ENCODE measurements at places on chromosomes 4 and X. TPM values are rescaled to one million over a fixed set of nuclear protein-coding genes. Genes with fewer than 3 reads are reported as not detected.

Gene HMGN5
- 0.76 TPM for total RNA-seq

Gene PABPC4L
- total RNA-seq, result not detected

Gene TLR3
- 2.3 TPM for total RNA-seq

DNA sequence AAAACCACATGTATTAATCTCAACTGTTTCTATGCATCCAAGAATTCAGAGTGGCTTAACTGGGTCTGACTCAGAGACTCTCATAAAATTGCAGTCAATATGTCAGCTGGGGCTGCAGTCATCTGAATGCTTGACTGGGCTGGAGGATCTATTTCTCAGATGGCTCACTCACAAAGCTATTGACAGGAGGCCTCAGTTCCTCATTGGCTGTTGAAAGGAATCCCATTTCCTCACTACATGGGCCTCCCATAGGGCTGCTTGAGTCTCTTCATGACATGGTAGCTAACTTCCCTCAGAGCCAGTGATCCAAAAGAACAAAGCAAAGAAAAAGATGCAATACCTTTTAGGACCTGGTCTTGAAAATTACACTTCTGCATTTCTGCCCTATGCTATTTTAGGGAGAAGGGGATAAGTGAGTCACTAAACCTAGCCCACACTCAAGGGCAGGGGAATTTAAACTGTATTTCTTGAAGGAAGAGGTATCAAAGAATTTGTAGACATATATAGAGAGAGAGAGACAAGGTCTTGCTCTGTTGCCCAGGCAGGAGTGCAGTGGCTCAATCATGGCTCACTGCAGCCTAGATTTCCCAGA, 9.8 kb downstream of the SCFD2 start:
- DNase-seq, result no peak

- no peak for DNase-seq
Observed at GRCh38 chr4:48361012-48361400, 19.7 kb downstream of the SLAIN2 start.

Gene LDOC1
- not detected for total RNA-seq

GRCh38 chr4:71749008-71749594, 34.8 kb downstream of the GC start:
- DNase-seq, result no peak

DNA sequence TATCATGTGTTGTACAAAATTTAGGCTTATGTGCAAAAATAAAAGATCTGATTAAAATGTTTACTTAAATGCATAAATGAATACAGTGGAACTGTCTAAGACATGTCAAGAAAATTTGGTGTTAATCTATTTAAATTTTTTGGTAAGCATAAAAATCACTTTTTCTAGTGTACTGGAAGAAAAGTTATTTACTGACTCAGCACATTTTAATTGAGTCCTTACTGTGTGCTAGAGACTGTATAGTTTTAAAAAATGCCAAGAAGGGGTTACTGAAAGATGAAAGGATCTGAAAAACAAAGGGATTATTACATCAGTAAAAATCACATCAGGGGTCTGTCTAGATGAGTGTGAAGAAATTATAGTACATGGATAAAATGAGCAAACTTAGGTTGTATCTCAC, 60.6 kb downstream of the RAPGEF2 start:
- DNase-seq, result no peak

DNA sequence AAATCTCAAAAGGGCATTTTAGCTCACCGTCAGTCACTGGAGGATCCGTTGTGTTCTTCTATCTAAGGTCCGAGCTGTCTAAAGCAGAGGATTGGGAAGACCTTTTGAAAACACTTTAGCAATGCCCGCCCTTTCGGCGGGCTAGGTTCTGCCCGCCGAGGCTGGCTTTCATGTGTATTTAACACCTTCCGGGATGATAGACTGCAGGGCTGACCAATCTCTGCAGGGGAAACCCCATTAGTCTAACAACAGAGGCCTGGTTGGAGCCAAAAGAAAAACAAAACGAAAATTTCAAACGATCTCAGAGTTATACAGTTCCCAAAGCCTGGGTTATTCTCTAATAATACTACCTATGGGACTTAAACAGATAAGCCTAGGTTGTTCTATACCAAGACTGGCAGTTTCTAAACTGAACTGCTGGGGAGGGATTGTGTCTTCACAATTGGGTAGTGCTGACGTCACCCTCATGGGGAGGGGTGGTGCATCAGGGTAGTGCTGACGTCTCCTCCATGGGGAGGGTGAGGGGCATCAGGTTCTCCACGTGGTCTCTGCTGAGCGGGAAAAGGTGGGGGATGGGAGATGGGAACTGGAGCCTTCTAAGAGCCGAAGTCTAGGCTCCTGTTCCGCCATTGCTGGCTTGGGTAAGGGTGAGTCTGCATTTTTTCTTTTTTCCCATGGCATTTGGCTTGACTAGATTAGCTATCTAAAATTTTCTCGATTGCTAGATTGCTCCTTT, 14.8 kb upstream of the CUL4B start:
- DNase-seq, result no peak

Gene ASB12
- not detected for total RNA-seq

DNA sequence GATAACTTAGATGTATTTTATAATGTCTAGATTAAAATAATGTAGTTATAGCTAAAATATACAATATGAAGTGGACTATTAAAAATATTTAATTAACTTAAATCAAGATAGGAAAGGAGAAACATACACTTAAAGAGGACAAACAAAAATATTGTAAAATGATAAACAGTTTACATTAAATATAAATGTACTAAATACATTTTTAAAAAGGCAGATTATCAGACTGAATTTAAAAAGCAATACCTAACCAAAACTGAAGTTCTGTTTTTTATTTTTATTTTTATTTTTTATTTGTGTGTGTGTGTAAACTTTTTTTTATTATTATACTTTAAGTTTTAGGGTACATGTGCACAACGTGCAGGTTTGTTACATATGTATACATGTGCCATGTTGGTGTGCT, 811.6 kb upstream of the INTU start:
- no peak for DNase-seq

DNA sequence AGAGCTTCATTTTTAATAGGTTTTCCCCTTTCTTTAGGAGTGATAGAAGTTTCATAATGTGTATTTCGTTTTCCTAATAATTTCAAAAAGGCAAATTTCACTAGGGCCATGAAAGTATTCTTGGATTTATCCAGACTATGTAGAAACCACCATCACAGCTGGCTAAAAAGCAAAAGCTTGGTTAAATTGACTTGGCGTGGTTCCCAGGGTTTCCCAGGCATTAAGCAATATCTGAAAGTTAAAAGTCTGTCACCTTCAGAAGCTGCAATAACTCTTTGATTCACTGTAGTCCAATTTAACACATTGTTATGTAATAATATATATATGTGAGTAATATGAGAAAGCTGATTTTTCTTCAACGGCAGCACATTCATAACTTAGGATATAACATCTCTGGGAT, 38.3 kb downstream of the NDNF start:
- DNase-seq, result no peak

DNA sequence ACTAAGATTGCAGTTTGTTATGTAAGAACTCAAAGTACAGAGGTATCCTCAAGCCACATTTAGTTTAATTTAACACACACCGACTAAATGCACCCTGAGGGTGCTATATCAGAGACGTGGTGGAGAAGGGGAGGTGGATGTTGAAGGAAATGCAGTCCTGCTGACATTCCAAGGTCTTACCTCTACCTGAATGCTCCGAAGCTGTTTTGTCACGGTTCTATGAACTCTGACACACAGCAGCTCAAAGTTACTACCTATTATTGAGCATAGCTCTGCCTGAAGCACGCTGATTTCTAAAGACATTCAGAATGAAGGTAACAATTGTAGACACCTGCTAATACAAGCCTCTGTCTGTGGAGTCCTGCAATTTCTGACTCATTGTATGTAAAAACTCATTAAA, 6.7 kb downstream of the CC2D2A start:
- no peak for DNase-seq

- DNase-seq, result no peak
Observed at GRCh38 chr4:146124023-146124680, 51.4 kb upstream of the LSM6 start.

DNA sequence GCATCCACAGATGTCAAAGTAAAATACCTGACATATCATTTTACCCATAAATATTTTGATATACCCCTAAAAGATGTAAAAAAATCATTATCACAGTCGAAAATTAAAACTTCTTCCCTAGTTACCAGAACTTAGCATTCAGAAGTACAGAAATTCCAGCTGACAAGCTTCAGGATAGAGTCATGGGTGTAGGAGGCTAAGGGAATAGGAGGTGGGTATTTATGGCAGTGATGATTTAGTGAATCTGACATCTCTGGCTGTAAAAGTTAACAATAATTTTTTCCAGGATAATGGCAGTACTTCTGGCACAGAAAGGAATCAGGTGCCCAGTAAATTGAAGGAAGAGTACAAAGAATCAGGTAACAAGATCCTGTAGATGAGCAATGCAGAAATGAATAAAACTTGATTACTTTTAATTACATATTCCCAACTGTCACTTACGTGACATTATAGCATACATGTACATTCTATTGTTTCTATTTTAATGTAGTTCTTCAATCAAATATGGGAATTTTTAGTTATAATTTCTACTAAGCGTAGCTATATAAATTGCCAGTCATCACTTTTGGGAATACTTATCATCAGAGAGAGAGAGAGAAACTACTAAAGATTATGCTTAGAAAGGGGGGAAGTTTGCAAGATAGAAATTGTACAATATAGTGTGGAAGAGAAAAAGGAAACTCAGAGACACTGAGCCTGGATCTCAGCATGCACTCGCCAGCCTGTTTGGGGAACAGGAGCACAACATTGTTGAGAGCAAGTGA, 143.4 kb downstream of the TMEM144 start:
- no peak for DNase-seq

- DNase-seq, result no peak
Observed at GRCh38 chr4:135368831-135369230, 1167.2 kb upstream of the PABPC4L start.

GRCh38 chr4:44257461-44257860, 191.1 kb downstream of the KCTD8 start:
- DNase-seq, result no peak

Gene ETDB
- not detected for total RNA-seq

- no peak for DNase-seq
Observed at GRCh38 chr4:87116231-87116630, 104.2 kb downstream of the KLHL8 start.

Gene VCX3A
- total RNA-seq, result not detected

Data from HT-29 (cell line).